Tibial artery (tissue), 4 donors: ENCODE measurements at places on chromosomes 3 and 15.
A peak's percentile ranks its signal among the peaks of the same experiment; 100 is the strongest.

- no peak overlapping the region for H3K27ac ChIP-seq
- DNase-seq = no peak
- H3K36me3 ChIP-seq = no peaks in the 10 kb centered on the region
- no peak overlapping the region for H3K4me3 ChIP-seq
Observed at GRCh38 chr3:120100711-120101110, 6.5 kb upstream of the GSK3B start.

DNA sequence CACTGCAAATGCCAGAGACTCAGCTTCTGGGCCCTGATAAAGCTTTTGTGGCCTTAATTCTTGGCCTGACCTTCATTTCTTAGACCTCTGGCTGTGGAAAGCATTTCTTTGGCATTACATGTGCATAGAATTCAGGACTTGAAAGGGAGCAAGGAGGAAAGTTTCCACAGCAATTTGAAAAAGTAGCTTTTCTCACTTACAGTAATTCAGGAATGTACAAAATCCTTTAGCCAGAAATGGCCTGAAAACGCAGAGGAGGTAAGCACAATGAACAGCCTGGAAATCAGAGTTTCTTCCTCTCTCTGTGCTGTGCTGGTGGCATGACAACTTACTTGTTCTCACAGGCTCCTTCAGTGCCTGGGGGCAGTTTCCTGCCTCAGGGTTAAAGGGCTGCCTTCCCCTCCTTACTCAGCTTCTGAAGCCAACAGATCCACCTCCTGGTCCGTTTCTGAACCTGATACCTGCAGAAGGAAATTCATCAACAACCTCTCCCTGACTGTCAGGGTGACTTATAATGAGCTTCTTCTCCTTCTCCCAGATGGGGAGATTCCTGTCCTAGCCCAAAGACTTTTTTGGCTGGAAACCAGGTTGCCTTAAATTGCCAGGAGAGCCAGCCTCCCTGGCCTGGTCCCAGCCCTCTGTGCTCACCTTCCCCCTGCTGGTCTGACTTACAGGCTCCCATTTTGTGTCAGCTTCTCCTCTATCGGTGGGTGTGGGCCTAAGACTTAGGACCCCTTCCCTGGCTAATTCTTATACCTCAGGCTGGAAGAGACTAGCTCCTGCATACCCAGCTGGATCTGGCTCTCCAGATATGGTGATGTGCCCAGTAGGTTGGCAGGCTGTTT, 102.3 kb downstream of the MYRIP start:
- peak overlapping the region; percentile 60 for H3K27ac ChIP-seq
- DNase-seq = no peak
- no peaks in the 10 kb centered on the region for H3K27me3 ChIP-seq
- peaks cover 22% of the 10 kb centered on the region for H3K4me1 ChIP-seq

DNA sequence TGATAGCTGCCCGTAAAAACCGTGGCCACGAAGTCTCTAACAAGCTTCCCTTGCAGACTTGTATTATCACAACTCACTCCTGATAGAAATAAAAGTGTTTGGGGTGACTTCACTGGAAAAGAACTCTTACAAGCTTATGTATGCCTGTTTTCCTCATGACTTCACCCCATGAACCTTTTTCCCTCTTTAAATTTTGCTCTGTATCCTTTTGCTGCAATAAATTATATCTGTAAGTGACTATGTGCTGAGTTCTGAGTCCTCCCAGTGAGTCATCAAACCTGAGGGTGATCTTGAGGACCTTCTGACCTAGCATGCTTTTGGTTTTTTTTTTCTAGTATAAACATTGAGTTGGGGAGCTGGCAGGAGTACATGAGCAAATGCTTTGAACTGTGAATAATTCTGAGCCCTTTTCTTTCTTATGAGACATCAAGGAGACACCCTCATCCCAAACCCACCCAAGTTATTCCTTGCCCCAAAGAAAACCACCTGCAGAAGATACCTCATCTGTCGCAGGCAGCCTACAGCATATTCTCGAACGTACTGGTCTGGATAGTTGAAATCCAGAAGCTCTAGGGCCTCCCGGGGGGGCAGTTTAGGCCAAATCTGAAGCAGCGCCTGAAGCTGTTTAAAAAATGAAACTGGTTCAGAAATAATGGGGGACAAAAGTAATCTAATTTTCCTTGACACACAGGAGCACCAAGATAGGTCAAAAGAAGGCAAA, 85.9 kb downstream of the FAIM start:
- no peak for DNase-seq
- no peaks in the 10 kb centered on the region for H3K27me3 ChIP-seq
- H3K36me3 ChIP-seq = no peaks in the 10 kb centered on the region
- H3K27ac ChIP-seq = no peak overlapping the region
- H3K4me1 ChIP-seq = no peaks in the 10 kb centered on the region

- no peaks in the 10 kb centered on the region for H3K4me1 ChIP-seq
- no peaks in the 10 kb centered on the region for H3K36me3 ChIP-seq
- no peak overlapping the region for H3K4me3 ChIP-seq
- no peaks in the 10 kb centered on the region for H3K27me3 ChIP-seq
- peak; percentile 33 for DNase-seq
- H3K27ac ChIP-seq = no peak overlapping the region
Observed at GRCh38 chr3:148211725-148212124, 486.0 kb upstream of the AGTR1 start.

GRCh38 chr15:92384381-92384780, 9.3 kb upstream of the ST8SIA2 start:
- no peak for DNase-seq
- no peak overlapping the region for H3K27ac ChIP-seq

DNA sequence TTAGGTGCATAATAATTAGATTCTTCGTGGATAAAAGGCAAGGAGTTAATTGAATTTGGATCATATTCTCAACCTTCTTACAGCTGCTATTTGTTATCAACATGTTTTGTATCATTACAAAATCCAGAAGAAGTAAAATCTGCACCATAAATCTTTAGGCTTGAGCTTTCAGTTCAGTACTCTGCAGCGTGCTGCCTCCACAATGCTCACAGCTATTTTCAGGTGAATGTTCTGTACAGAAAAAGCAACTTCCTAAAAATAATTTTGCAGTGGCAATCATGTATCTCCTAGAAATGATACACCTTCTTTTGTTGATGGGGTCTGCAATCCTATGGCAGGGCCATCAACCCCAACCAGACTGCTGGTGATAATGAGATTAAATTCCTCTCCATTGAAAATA, 220.9 kb upstream of the CTNNB1 start:
- H3K36me3 ChIP-seq = no peaks in the 10 kb centered on the region
- H3K27ac ChIP-seq = no peak overlapping the region
- no peak overlapping the region for H3K4me3 ChIP-seq
- H3K4me1 ChIP-seq = peaks cover 15% of the 10 kb centered on the region
- no peaks in the 10 kb centered on the region for H3K27me3 ChIP-seq
- DNase-seq = no peak

DNA sequence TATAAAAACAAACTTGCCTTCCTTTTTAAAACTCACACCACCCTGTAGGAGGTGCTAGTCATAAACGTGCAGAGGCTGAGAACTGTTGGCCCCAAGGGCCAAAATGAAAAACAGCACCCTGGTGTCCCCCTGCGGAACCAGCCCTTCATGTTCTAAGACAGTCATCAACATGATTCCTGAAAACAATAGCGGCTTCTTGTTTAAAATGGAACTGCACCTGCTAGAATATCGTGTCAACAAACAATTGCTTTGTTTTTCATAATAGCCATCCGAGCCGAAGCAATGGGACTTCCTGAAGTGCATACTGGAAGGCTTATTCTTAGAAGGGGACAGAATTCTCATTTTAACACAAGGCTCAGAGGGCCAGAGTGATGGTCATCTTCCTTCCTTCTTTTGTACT, 43.7 kb downstream of the MECOM start:
- H3K36me3 ChIP-seq = no peaks in the 10 kb centered on the region
- no peak overlapping the region for H3K27ac ChIP-seq
- DNase-seq = no peak

GRCh38 chr15:31263751-31264558, 62.7 kb upstream of the KLF13 start:
- peak; percentile 83 for DNase-seq
- no peaks in the 10 kb centered on the region for H3K4me1 ChIP-seq
- no peak overlapping the region for H3K27ac ChIP-seq
- no peak overlapping the region for H3K4me3 ChIP-seq
- no peaks in the 10 kb centered on the region for H3K27me3 ChIP-seq
- H3K36me3 ChIP-seq = no peaks in the 10 kb centered on the region

DNA sequence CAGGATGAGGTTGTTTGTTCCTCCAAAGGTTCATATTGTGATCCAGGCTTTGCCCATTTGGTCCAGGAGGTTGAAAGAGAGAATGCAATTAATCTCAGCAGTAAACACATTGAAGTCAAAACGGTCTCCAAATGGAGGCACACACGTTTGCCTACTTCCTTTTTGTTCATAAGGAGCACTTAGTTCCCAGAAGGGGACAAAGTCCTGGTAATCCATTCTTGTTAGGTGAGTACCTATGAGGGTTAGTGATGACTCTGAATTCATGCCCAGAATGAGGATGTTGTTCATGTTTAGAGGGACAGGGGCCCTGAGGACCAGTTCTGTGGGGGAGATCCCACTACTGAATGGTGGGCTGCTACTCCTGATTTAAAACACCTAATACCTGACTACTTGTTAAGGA, 177.7 kb downstream of the ALDH1A2 start:
- no peak overlapping the region for H3K27ac ChIP-seq
- no peaks in the 10 kb centered on the region for H3K36me3 ChIP-seq
- H3K27me3 ChIP-seq = no peaks in the 10 kb centered on the region
- H3K4me1 ChIP-seq = no peaks in the 10 kb centered on the region

- no peaks in the 10 kb centered on the region for H3K36me3 ChIP-seq
- peak overlapping the region; percentile 28 for H3K4me3 ChIP-seq
- peaks cover 3% of the 10 kb centered on the region for H3K27me3 ChIP-seq
- H3K4me1 ChIP-seq = no peaks in the 10 kb centered on the region
Observed at GRCh38 chr15:85296615-85297402, 83.6 kb upstream of the AKAP13 start.

GRCh38 chr3:87207460-87207859, 19.6 kb upstream of the CHMP2B start:
- no peak overlapping the region for H3K27ac ChIP-seq
- no peaks in the 10 kb centered on the region for H3K27me3 ChIP-seq
- H3K4me3 ChIP-seq = no peak overlapping the region
- H3K4me1 ChIP-seq = no peaks in the 10 kb centered on the region

GRCh38 chr3:41847679-41848078, 114.2 kb downstream of the ULK4 start:
- no peak overlapping the region for H3K4me3 ChIP-seq
- DNase-seq = no peak
- H3K4me1 ChIP-seq = no peaks in the 10 kb centered on the region
- no peak overlapping the region for H3K27ac ChIP-seq
- no peaks in the 10 kb centered on the region for H3K27me3 ChIP-seq

DNA sequence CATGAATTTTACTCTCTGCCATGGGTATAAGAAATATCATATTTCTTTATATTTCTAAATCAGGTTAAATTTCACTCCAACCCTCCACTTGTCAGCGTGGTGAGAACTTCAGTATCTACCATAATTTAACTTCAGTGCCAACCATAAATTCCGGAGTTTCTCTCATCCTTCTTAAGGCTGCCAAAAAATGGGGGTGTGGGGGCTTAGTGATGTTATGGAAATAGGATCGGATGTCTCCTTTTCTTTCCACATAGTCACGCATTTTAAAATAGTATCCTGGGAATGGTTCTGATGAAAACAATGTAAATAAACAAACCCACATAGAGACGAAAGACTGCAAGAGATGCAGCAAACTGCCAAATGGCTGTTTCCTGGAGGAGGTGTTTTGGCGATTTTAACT, 12.9 kb upstream of the FAM3D start:
- no peak overlapping the region for H3K4me3 ChIP-seq
- H3K27ac ChIP-seq = no peak overlapping the region
- H3K4me1 ChIP-seq = no peaks in the 10 kb centered on the region
- no peaks in the 10 kb centered on the region for H3K27me3 ChIP-seq
- DNase-seq = no peak

GRCh38 chr15:68691705-68692104, 112.9 kb downstream of the CORO2B start:
- H3K27me3 ChIP-seq = no peaks in the 10 kb centered on the region
- no peak for DNase-seq
- no peak overlapping the region for H3K27ac ChIP-seq
- no peaks in the 10 kb centered on the region for H3K36me3 ChIP-seq
